Stimulated activated CD8-positive, alpha-beta memory T cell treated with anti-CD3 and anti-CD28 coated beads, Interleukin-4, amount 100 ng/mL, for 1 hour (primary cell): ENCODE measurements at places on chromosomes 7 and 10.

DNA sequence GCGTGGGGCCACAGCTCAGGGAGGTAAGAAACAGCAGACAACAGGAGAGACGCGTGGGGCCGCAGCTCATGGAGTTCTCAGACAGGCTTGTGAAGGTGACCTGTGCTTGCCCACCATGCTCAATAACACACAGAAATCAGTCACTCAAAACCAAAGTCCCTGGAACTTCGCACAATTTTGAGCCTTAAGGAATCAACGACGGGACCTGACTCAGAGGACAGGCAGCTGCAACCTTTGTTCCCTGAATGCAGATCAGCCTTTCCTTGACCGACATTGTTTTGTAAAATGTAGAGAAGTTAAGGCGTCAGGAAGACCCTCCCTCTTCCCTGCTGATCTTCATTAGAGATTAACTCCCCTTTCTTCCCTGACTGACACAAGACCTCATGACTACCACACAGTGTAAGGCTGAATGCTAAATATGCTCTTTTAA is 8.5 kb upstream of the KNDC1 start:
- DNase-seq, result no peak

DNA sequence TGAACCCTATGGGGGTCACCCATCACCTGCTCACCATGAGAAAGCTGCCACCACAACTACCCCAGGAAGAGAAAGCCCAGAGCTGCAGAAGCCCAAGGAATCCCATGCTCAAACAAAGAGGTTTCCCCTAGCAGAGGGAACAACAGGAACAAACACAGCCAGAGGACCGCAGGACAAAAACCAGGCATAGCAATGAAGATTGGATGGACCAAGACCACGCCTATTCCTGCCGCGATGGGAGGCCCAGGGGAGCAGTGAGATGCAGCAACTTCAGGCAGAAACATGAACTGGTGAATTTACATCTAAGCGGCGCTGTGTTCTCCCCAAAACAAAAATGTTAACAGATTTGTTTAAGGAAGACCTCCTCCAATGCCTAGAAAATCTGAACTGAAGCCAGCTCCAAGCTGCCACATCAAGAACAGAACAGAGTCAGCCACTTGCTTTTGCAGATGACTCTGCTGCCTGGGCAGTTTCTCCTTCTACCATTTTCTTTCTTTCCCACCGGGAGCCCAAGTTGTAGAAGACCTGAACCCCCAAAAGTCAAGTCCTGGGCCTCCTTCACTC is 134.2 kb upstream of the NEBL start:
- no peak for DNase-seq

DNA sequence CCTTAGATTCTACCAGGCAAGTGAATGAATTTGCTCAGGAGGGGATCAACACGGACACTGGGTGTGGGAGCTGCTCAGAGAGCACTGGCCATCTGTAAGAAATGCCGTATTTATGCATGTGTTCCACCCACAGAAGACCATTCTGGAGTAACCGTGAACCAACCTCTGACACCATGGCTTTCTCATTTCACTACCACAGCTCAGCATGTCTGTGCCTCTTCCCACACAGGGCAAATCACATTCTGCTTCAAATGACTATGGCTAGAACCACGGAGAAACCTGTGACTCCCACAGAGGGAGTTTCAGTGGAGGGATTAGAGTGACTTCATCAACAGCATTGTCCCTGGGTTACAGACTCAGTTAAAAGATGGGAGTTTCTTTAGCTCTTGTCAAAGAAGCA is 893.4 kb downstream of the XPNPEP1 start:
- DNase-seq, result no peak

- no peak for DNase-seq
These were observed 221.5 kb upstream of the CELF2 start for GRCh38 chr10:10796061-10796773.

DNA sequence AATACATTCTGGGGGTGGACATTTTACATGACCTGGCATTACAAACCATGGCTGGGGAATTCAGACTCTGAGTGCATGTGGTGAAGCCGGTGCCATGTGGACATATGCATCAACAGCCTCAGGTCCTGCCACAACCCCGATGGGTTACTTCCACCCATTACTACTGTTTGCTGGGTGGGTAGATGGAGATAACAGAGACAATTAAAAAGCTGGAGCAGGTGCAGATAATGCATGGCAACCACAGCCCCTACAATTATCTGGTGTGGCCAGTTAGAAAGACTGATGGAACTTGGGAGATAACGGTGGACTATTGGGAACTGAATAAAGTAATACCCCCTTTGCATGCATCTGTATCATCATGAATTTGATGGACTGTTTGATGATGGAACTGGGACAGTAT is 21.6 kb upstream of the ADAMTS14 start:
- no peak for DNase-seq

DNA sequence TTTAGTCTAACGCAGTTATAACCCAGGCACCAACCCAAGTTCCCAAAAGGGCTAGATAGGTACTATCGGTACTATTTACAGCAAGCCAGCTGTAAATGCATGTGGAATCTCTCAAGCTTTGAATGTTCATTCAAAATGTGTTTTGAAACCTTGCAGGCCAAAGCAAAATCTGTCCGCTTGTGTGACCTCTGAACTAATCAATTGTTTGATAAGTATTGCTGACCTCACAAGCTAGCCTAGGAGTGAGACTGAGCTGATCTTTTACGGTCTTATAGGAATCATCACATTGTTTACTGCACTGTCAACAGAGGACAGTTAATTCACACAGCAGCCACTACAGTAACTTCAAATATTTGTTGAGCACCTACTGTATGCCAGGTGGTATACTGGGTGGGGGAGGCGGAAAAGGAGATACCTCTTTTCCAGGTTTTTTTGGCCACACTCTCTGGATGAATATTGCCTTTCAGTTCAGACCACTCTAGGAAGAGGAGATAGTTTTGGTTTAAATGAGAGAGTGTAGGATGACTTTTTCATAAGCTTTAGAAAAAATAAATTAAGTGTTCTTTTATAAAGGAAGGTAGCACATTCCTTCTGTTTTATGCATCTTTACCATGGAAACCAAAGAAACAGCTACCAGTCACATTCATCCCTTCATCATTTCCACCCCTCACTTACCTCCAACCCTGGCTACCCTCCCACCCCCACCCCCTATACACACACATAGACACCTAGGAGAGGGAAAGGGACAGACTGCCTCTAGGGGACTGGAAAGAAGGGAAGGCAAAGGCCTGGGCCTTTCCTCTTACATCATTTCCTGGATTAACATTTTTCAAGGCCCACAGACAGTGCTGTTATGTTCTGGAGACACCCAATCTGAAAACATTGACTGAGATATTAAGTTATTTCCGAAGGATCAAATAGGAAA is 2.4 kb downstream of the PAPSS2 start:
- DNase-seq, result no peak

DNA sequence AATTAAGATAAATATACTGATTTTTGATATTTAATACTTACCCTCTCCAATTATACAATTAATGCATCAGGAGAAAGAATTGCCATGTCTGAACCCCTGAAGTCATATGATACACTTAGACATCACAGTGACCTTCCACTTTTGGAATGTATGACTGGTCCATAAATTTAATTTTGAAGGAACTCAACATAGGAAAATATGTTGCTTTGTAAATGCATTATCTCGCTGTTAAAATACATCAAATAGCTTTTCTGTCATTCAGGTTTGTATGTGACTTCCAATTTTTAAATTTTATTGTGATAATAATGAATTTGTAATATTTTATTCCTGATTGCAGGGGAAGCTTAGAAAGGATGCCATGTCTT is 631.9 kb upstream of the ANKRD30A start:
- no peak for DNase-seq

GRCh38 chr10:12915637-12916168 is 85.8 kb downstream of the CCDC3 start:
- no peak for DNase-seq

GRCh38 chr7:123824754-123825067 is 20.3 kb upstream of the HYAL4 start:
- no peak for DNase-seq
